Stimulated activated CD8-positive, alpha-beta memory T cell treated with anti-CD3 and anti-CD28 coated beads, Interleukin-4, amount 100 ng/mL, for 1 hour (primary cell): ENCODE measurements at places on chromosomes 2 and 18.

DNA sequence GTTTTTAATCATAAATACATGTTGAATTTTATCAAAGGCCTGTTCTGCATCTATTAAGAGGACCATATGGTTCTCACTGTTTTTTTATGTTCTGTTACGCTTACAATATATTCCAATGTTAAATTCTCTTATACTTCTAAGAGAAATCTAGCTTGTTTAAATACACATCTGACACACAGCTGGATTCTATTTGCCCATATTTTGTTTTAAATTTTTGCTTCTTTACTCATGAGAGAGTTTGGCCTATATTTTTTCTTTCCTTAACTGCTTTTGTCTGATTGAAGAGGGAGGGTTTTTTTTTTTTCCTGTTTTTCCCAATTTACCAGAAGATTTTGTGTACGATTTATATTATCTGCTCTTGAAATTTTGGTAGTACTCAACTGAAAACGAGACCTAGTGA is 34.9 kb downstream of the RNF144A start:
- no peak for DNase-seq

DNA sequence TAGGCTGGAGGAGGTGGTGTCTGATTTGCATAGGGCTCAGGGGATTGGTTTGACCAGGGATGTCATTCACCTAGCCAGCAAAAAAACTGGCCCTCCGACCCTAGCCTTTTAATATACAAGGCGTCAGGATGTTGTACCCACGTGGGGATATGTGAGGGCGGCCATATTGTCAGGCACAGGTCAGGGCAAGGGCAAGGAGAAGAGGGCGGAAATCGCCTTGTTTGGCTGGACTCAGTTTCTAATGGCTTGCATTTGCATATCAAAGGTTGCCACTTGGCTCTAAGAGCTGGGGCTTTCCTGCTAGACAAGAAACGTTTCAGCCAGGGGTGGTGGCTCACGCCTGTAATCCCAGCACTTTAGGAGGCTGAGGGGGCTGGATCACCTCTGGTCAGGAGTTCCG is 24.9 kb upstream of the PDCL3 start:
- no peak for DNase-seq

DNA sequence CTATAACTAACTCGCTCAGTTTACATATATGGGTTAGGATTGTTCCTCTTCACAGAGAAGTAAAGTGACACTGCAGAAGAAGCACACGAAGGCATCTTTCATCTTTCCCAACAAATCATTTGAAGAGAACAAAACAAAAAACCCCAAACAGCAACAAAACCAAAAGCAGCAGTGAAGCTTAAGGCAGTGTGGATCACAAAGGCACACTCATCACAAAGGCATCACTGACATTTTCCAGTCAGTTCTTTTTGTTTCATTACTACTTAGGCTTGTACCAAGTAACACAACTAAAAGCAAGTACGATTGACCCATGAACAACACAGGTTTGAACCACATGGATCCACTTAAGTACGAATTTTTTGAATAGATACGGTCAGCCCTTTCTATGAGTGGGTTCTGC is 75.7 kb downstream of the RNF152 start:
- DNase-seq, result no peak

GRCh38 chr18:44502790-44503189 is 177.9 kb upstream of the SETBP1 start:
- DNase-seq, result no peak
